ENCODE measurements at places on chromosomes 4 and X.

DNA sequence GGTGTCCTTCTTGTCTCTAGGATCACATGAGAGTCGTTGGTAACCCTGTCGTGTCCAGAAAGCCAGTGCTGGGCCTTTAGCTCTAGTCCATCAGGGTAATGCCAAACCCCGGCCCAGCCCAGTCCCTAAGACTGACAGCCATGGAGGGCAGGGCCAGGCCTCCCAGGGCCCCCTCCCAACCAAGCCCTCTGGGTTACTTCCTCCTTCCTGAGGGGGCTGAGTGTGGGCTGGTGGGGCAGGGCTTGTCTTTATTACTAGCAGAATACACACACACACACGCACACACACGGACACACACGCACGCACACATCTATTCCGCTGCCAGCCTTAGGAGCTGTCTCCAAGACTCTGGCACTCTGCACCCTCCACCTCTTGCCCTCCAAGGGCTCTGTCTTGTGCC lies 35.6 kb upstream of the CDKN2AIP start:
- no peak for DNase-seq

DNA sequence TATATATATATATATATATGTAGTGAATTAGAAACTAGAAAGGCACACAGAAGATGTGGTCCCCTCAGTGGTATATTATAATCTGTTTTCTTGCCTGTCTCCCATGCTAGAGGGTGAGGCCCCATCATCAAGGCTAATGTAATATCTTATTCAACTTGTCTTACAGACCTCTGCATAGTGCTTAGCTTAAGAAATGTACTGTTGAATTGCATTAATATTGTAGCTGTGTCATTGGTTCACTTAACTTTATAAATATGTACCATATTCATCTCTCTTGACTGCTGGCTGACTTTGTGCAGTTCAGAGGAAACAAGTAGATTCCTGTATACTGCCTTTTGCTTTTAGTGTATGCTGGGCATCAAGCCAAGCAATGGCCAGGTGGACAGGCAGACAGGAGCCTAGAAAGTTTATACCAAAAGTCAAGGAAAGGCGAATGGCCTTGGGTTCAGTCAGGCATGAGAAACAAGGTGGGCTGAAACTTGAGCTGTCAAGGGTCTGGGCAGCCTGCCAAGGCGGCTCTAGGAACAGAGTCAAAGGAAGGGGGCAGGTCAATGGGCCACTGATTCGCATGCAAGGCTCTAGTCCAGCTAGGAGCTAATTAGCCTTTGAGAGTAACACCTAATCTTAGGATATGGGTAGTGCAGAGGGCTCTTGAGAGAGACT lies 78.8 kb upstream of the LEF1 start:
- DNase-seq: no peak

DNA sequence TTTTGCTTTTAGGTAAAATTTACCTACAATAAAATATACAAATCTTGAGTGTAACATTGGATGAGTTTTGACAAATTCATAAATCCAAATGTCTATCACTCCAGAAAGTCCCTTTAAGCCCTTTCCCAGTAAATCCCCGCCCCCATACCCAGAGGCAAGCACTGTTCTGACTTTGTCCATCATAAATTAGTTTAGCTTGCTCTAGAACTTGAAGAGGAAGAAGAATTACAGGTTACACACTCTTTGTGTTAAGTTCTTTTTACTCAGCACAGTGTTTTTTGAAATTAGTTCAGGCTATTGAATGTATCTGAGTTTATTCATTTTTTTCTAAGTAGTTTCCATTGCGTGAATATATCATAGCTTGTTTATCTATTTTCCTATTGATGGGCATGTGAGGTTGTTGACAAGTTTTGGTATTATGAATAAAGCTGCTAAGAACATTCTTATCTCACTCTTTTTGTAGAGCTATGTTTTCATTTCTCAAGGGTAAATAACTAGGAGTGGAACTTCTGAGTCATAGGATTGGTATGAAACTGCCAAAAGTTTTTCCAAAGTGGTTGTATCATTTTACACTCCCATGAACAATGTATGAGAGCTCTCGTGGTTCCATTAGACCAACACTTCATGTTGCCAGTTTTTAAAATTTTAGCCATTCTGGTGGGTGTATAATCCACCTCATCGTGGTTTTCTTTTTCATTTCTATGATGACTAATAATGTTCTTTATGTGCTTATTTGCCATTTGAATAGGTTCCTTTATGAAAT lies 22.4 kb upstream of the HPSE start:
- peak; percentile 68 for DNase-seq

- peak; percentile 64 for DNase-seq
Observed at GRCh38 chrX:40013266-40014195, 84.2 kb downstream of the BCOR start.

- DNase-seq: peak; percentile 62
Observed at GRCh38 chr4:151488968-151489367, 80.0 kb downstream of the FHIP1A start.

GRCh38 chr4:47155919-47156318 lies 124.6 kb downstream of the GABRB1 start:
- no peak for DNase-seq

DNA sequence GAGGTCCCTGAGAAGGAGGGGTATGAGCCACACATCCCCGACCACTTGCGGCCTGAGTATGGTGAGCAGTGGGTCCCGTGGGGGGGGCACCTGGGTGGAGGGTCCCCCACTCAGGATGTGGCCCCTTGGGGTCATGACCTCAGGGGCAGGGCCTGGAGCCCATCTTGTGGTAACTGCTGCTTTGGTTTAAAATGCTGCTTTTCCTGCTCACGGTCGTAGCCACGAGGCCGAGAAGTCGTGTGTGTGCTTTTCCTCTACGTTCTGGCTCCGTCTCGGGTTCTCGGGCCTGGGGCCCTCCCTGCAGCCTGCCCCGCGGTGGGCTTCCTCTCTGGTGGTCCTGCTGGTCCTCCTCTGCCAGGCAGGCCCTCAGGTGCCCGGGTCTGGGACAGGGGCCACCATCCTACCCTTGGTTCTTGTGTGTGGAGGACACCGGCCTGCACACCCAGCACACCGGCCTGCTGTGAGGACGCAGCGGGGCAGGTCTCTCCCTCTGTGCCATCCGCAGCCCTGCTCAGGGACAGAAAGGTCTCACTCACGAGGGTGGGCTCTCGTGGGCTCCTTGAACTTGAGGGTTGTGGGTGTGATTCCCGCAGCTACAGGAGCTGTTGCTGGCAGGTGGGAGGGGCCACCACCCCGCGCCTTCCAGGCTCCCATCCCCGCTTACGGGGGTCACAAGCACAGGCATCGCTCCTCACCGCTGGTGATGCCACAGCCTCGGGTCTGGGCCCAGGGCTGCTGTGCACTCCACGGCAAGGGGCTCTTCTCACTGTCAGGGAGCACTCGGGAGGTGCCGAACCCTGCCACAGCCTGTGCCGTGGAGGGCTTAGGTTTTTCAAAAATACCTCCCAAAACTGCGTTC lies 19.6 kb downstream of the UVSSA start:
- DNase-seq: no peak

DNA sequence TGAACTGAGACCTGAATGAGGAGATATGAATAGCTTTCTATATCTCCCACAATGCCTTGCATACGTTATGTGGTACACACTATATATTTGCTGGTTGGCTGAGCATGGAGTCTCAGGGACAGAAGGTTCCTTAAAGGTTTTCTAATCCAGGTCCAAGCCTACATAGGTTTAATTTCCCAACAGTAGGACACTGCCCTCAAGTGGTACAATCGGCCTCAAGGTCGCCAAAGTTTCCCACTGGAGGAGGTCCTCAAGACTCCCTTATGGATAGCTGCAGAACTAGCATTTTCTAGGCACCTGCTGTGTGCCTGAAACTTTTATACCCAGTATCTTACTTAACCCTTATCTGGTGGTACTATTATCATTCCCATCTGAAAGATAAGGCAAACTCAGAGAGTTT lies 21.0 kb upstream of the EFNB1 start:
- peak; percentile 58 for DNase-seq

- no peak for DNase-seq
Observed at GRCh38 chrX:32597777-32598176, 613.6 kb downstream of the DMD start.

DNA sequence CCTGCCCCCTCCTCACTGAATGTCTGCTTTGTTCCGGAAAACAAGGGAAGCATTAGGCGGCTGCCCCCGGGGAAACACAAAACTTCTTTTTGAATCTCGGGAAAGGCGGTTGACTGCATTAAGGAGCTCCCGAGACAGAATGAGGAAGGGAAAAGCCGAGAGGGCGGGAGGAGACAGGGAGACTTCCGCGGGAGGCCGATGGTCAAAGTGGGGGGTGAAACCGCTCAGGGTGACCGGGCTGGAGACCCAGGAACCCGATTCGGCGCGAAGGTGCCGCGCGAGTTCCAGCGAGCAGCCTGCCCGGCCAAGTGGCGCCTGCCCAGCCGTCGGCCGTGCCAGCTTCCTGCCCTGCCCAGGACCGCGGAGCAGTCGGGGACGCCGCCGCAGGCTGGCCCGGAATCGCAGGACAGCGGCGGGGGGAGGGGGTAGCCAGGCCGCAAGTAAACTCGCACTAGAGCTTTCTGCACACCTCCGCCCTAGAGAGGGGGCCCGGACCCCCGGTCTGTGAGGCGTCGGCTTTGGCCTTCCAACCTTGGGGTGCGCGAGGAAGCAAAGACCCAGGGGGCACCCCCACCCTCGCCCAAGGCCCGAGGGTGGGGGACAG lies 55.1 kb upstream of the BCOR start:
- peak; percentile 23 for DNase-seq

- no peak for DNase-seq
Observed at GRCh38 chr4:123516576-123516975, 120.0 kb downstream of the SPRY1 start.

GRCh38 chr4:117383468-117383867 lies 298.1 kb upstream of the TRAM1L1 start:
- DNase-seq: no peak

- DNase-seq: no peak
Observed at GRCh38 chr4:111789901-111790640, 355.2 kb upstream of the FAM241A start.

GRCh38 chrX:138057883-138058282 lies 492.0 kb downstream of the ZIC3 start:
- no peak for DNase-seq

GRCh38 chr4:123673971-123674370 lies 277.4 kb downstream of the SPRY1 start:
- DNase-seq: peak; percentile 19

DNA sequence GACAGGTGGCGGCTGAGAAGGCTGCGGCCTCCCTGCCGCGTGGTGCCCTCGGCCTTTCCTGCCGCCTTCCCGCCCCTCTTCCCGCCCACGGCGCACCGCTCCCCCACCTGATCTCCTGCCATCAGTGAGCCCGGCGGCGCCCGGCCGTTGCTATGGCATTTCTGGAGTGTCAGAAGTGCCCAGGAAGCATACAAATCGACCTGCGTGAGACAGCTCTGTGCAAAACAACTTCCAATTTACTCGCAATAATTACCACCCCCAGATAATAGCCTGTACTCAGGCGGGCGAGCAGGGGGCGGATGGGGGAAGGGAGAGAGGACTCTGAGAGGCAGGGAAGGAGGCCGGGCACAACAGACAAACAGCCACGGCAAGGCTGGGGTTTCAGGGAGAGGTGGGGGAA lies 16.6 kb upstream of the ERCC6L start:
- no peak for DNase-seq

GRCh38 chrX:17081511-17081910 lies 135.1 kb downstream of the REPS2 start:
- DNase-seq: no peak

DNA sequence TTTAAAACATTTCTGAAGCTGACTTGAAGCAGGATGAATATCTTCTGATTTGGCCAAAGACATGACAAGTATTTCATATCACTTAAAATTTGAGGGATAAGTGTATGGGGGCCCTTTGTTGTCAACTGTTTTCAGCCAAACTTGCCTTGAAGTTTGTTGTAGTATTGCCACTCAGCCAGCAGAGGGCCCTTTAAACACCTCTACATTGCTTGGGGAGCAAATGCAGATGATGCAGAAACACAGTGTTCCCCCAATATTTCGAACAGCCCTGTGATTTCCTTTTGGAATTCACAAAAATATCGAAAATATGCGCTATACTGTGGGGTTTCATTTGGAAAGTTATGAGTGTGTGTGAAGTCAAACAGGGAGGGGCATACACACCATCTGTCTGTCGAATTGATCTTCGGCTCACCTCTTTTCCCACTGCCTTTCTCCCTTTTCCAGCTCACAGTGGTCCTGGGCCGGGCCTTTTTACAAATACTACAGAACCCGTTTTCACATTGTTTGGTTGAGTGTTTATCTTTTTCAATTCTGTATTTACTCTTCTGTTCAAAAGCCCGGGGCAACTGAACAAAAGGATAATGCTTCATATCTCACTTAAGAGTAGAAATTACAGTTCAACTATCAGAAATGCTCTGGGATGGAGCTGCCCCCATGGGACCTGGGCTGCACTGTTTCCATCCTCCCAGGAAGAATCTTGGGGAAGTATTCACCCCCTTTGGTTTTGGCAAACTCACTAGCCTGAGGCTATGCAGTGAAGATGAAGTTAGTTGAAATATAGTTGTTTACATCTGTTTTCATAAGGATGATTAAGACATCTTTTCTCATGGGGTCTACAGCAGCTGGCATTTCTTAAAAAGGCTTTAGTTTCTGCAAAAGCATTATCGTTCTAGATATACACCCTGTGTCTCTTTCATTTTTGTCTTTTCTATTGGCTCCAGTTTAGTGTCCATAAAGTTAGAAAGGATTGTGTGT lies 137.6 kb downstream of the EGF start:
- peak; percentile 56 for DNase-seq

DNA sequence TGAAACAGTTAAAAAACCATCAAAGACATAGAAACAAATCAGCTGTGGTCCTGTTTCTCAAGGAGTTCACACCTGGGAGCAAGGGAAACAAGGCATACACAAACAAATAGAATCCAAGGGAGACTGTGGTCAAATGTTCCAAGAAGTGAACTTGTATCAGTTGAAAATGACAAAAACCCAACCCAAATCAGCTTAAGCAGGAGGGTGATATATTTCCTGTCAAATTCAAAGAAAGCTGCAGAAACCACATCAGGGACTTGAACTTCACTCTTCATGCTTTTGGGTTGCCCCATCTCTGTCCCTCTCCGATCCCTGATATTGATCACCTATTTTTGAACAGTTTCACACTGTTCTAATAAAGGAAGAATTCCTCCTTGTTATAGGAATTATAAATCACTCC lies 148.6 kb upstream of the FMR1 start:
- no peak for DNase-seq

DNA sequence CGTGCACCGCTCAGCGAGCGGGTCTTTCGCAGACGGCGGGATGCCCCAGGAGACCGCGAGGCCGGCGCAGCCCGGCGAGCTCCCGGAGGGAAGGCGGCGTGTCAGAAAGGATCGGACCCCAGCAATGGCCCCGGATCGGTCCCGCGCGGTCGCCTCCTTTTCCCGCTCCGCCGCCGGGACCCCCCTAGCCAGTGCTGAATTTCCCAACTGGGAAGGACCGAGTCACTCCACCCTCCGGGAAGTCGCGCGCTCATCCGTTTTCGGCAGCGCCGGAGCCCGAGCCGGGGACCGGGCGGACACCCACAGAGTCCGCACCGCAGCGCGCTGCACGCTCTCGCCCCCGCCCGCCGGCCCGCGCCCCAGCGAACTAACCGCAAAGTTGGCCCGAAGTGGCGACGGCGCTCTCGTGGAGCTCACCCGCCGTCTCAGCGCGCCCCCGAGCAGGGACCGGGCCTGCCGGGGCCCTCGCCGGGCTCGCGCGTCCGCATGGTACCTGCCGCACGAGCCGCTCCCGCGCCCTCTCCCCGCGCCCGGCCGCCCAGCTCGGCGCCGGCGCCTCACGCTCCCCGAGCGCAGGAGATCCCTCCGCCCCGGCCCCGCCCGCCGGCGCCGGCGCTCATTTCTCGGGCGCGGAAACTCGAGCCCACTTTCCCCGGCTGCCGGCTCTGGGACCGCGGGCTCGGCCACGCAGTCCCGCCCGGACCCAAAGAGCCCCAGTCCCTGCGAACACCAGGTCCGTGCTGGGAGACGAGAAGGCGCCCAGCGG lies at the start of gene FAT1:
Gene FAT1, minus strand, starts transcription at position 565 of the 766 bp plus-strand sequence. CDS start 14,029 bp downstream, outside the sequence.
- peak; percentile 87 for DNase-seq

Measured in mesendoderm (in vitro differentiated cells).